ENCODE measurements at places on chromosomes 5 and 9.

DNA sequence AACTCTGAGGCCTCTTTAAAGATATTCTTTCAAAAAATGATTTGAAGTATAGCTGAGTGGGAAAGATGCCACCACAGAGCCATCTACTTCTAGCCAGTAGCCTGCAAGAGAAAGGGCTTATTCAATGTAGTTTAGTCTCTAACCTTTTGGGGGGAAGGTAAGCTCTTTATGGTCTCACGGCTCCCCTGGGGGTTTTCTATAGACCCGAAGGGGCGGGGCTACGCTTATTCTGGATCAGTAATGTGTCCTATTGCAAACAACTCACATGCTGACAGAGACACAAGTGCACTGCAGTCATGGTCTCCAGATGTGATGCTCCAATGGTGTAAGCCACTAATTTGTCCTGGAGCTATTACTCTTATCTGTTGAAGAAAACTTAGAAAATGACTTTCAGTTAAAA lies 53.4 kb upstream of the RPS23 start:
- DNase-seq, result no peak

GRCh38 chr9:109428854-109429253 lies 69.3 kb downstream of the PTPN3 start:
- DNase-seq, result no peak

GRCh38 chr5:1112596-1113331 lies 901 bp upstream of the SLC12A7 start:
- no peak for DNase-seq

DNA sequence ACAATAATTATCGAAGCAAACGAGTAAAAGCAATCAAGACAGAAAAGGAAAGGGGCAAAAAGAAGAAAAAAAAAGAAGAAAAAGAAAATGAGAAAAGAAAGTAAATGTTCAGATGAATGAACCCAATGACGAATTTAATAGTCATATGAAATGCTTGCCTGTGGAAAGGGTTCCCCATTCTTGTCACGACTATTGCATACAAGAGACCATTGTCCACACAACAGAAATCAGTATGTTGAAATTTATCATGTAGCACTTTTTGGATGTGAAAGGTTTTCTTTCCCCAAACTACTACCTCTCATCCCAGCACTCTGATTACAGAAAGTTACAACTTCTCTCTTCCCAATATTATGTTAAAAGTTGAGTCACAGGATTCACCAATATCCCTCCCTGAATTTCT lies 162.4 kb downstream of the ZDHHC21 start:
- DNase-seq, result no peak

GRCh38 chr5:146052780-146053179 lies 52.6 kb downstream of the PLAC8L1 start:
- DNase-seq, result no peak

- DNase-seq, result no peak
Observed at GRCh38 chr5:159833846-159834245, 82.4 kb upstream of the ADRA1B start.

Data from activated T-helper 9 cell treated with anti-CD3 and anti-CD28 coated beads, Interleukin-2, amount 50 U/mL, for 16 hours (primary cell).